ENCODE measurements at places on chromosomes 5 and 9.

DNA sequence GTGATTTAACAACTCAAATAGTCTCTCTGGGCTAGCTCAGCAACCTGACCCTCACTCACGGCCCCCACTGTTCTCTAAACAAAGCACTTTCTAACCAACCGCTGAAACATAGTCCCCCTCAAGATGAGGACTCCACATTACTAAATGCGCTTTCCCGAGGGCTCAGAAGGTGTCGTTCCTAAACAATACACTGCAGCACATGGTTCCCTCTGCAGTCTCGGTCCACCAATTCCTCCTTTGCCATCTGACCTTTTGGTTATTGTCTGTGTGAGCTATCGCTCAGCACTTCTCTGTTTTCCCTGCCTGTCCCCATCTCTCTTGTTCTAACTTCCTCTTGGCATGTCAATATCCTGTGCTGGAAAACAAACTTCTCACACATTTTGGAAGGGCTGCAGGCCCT lies 7.2 kb downstream of the EPB41L4A start:
- no peak for DNase-seq

- peak; percentile 47 for DNase-seq
Observed at GRCh38 chr9:94697972-94698581, 28.4 kb upstream of the AOPEP start.

GRCh38 chr5:93915142-93915553 lies 173.7 kb upstream of the POU5F2 start:
- peak; percentile 33 for DNase-seq

- DNase-seq = no peak
Observed at GRCh38 chr5:118561971-118562370, 426.4 kb downstream of the DTWD2 start.

DNA sequence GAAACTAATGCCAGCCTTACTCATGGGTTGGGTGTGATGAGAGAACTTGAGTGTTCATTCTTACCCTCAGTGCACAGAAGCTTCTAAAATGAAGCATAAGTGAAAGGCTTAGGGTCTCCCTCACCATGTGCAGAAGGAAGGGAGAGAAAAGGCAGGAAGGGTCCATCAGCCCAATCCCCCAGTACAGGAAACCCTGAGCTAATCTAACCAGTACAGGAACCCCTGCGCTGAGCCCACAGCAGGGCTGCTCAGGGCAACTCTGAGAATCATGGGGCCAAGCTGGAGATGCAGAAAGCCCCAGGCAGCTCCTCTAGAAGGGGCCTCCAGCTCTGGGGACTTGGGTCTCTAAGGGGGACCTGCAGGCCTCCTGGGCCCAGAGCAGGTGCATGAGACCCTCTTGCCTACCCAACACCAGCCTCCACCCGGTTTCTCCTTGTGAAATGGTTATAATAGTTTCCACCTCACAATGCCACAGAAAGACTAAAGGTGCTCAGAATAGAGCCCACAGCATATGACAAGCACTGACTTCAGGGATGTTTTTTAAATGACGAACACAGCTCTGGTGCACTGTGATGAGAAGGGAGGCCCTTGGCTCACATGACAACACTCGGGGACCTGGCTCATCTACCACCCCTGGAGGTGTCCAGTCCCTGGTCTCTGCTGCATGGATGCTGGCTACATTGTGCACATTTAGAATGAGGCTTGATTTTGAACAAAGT lies 190.1 kb downstream of the ACTL7B start:
- DNase-seq = no peak

DNA sequence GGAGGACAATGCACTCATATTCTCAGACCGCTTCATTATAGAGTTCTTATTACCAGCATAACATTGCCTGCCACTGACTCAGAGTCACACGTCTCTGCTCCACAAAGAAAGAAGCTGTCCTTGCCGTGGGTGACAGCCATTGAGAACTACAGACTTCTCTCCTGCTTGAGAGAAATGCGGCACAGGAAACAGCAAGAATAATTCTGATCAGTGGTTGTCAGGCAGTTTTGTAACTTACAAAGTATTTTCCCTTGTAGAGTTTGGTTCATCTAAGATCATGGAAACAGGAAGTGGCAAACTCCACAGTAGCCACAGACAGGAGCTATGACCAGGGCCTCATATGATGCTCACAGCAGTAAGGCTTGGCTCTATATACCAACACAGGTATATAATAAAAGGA lies 47.0 kb downstream of the KCNV2 start:
- DNase-seq = no peak

GRCh38 chr5:67193439-67193807 lies 3.2 kb downstream of the CD180 start:
- no peak for DNase-seq

GRCh38 chr9:134419684-134420076 lies 93.4 kb downstream of the RXRA start:
- DNase-seq = no peak

DNA sequence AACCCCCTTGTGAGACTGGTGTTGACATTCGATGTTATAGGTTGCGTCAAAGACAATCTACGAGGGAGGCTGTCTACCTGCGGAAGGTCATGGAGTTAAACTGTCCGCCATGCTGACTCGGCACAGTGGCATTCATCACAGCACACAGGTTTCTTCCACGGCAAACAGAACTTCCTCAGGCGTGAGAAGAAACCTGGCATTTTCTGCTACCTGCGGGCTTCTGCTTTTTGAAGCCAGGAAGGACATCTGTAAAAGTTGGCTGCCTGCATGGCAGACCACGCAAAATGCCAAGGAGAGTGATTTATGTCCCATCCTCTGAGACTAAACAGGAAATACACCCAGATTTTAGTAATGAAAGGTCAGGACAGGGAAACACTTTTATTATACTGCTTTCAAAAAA lies 809.8 kb upstream of the NUDT12 start:
- DNase-seq = no peak

GRCh38 chr9:21153336-21154017 lies 11.8 kb upstream of the IFNW1 start:
- DNase-seq = no peak

DNA sequence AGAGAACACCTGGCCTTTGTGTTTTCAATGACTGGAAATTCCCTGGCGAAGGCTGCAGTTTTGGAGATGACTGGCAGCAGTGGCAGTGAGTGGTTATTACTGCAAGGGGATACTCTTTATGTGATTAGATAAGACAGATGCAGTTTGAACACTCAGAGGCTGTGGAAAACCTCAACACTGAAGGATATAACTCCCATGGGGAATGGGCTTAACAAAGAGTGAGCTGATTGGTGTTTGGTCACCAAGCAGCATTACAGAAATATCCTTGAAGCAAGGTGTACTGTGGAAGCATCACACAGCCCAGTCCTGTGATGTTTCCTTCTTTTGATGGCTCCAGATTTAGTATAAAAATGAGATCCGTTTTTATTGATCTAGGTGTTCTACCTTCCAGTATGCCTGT lies 490.7 kb upstream of the PTPRD start:
- no peak for DNase-seq

GRCh38 chr5:127615916-127616315 lies 33.0 kb upstream of the CTXN3 start:
- DNase-seq = peak; percentile 13

DNA sequence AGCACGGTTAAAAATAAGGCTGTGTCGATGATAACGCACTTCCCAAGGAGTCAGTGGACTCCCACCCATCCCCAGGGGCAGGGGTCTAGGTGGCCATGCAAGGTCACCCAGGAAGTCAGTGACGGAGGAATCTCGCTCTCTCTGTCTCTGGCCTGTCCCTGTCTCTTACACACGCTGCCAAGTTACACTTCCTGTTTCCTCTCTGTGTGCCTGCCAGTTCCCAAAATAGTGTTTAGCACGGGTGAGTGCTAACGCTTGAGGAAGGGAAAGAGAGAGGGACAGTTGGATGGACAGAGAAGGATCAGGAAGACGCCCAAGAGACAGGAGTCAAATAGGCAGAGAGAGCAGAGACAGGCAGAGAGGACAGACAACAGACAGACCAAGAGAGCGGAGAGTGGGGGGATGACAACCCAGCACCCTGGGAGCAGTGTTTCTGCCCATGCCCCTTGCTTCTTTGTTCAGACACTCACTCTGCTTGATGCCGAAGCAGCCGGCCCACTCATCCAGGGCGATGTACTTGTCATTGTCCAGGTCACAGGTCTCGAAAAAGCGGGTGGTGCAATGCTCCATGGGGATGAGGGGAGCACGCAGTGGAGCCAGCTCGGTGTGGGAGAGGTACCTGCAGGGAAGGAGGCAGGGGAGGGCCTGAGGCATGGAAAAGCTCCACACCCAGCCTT lies 23.0 kb downstream of the SPARC start:
- DNase-seq = no peak

GRCh38 chr9:80507611-80508010 lies 935.8 kb downstream of the TLE4 start:
- DNase-seq = no peak

- DNase-seq = no peak
Observed at GRCh38 chr9:127574072-127574993, 37.7 kb upstream of the STXBP1 start.

DNA sequence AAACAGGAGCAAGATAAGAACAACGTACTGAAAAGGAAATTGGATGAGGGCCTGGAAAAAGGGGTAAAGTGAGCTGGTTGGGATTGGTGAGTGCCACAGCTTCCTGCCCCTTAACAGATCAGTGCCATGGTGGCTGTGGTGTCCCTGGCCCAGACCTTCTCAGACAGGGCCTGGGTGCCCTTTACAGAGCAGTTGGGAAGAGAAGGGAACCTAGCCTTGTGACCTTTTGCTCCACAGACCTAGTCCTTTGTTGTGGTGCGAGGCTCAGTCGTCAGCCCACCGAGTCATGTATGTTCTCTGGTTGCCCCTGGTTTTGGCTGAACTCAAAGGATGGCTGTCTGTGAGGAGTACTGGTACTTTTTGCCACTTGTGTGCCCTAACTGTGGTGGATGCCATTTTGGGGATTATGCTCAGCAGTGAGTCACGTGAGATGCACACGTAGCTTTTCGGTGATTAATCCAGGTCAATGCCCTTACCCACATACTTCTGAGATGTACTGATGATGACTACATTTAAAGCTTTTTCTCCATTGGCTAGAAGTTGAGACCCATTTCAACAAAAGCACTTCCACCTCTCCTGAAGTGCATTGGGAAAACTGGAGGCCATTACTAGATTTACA lies 48.4 kb downstream of the EXOSC2 start:
- DNase-seq = peak; percentile 5

GRCh38 chr9:110971234-110971633 lies 67.0 kb downstream of the LPAR1 start:
- no peak for DNase-seq

DNA sequence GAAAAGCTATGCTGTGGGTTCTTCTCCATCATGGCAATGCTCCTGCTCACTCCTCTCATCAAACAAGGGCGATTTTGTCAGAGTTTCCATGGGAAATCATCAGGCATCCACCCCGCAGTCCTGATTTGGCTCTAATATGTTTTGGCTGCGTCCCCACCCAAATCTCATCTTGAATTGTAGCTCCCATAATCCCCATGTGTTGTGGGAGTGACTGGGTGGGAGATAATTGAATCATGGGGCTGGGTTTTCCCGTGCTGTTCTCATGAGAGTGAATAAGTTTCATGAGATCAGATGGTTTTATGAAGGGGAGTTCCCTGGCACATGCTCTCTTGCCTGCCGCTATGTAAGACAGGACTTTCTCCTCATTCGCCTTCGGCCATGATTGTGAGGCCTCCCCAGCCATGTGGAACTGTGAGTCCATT lies 163.8 kb downstream of the GADD45G start:
- no peak for DNase-seq

- no peak for DNase-seq
Observed at GRCh38 chr5:139952574-139952973, 90.5 kb downstream of the NRG2 start.

DNA sequence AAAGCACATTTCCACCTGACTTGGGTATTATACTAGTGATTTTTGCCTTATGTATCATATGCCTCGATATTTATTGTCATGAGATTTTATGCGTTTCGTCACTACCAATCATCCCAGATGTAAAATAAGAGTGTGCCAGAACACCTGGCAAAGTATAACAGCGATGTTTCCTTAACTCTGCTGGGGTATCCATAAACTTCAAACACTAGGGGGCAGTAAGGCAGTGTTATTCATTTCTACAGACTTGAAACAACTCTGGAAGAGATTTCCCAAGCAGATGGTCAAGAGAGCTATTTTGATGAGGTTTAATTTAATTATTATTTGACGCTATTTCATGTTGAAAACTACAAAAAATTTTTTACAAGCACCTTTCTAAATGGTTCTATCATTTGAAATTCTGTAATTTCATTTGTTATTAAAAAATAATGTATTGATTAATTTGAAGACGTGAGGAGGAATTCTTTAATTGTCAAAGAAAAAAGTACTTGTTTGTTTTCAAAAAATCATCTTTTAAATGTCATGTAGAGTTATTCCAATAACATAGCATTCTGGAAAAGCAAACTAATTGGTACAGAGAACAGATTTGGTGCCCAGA lies 388.5 kb upstream of the CTNND2 start:
- no peak for DNase-seq

DNA sequence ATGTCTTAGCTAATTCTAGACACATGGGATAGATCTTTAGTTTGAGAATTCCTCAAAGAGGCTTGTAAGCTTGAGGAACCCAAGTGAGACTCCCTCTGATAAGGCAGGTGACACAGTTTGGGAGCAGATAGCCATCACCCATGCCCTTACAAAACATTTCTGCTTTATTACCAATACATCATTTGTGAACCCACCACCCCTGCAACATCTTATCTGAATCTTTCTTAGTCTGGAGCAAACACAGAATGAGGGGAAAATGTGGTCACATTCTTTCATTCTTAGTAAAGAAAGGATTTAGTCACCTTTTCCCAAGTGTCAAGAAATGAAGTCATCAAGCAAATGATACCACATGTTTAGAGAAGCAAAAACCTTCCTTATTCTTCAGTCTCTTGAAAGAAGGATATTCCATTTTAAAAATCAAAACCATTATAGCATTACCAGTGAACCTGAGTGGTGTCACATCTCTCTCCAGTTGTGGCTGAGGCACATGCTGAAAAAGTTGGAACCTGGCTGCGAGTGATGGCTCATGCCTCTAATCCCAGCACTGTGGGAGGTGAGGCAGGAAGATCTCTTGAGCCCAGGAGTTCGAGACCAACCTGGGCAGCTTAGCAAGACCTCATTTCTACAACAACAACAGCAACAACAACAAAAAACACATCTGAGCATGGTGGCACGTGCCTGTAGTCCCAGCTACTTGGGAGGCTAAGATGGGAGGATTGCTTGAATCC lies 65.9 kb downstream of the PRKACG start:
- DNase-seq = no peak

All from fibroblast of the conjunctiva (primary cell).